ENCODE measurements at places on chromosomes 13 and 19.

DNA sequence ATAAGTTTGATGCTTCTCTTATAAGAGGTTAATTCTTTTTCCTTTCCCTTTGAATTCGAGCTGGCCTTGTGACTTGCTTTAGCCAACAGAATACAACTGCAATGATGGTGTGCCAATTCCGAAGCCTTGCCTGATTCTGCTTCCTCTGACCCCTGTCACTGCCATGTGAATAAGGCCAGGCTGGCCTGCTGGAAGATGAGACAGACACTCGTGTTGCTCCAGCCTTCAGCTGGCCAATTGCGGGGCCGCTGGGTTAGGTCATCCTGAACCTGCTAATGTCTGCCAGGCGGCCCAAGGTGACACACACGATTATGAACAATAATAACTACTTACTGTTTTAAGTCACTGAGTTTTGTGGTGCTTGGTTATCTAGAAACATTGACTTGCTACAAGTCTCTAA, 352.0 kb downstream of the MYO16 start:
- no peak for DNase-seq

DNA sequence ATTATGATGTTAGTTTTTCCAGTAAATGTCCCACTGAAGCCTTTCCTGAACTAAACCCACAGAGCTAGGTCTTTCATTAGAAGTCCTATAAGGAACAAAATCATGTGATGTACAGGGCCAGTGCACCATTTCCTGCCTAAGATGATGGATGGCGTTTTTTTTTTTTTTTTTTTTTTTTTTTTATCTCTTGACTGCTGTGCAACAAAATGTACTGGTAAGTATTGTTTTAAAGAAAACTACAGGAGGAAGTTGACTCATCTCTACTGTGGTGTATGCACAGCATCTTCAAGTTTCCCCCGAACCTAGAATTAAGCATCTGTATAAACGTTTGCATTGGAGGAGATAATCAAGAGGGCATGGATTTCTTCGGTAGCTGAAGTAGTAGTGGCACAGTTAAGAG, 197.5 kb downstream of the NBEA start:
- DNase-seq, result no peak

DNA sequence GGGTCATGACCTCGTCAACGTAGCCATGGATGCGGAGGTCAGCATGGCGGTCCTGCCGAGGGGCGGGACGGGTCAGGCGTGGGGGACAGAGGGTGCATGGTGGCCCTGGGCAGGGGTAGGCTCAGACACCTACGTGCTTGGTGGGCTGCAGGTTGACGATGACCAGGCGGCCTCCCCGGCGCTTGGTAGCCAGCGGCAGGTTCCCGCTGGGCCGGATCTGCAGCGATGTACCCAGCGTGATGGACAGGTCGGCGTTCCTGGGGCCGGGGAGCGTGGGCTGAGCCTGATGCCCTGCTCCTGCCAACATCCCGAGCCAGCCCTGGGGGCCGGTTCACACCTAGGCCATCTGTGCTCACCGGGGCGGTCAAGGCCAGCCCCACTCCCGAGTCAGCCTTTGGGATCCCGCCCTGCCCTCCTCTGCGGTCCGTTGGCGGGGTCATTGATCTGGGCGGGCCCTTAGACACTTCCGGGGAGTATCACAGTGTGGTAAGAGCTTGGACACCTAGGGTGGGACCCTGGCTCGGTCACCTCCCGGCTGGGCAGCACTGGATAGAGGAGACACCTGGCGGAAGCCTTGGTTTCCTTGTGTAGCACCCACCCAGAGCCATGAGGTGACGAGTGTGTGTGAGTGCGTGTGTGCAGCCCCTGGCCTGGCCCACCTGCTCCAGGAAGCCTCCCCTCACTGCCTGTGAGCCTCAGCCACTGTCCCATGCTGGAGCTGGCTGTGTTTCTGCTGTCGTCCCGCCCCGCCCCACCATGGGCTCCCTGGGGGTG, 7.3 kb downstream of the SIRT6 start:
- DNase-seq, result no peak

DNA sequence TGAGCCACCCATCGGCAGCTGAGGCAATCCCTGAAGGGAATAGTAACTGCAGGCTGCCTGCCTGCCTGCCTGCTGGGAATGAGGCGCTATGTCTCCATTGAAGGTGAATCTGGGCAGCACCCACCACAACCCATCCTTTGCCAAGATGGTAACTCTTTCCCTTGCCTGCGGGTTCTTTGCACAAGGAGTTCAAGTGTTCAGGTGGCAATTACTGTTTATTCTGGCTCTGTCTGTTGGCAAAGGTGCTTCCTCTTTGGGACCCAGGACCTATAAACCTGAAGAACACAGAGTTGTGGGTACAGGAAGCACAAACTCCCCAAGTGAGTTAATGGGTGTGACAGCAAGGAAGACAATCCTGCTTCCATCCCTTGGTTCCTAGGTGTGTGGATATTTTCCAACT, 448.1 kb upstream of the ZNF507 start:
- DNase-seq, result no peak

DNA sequence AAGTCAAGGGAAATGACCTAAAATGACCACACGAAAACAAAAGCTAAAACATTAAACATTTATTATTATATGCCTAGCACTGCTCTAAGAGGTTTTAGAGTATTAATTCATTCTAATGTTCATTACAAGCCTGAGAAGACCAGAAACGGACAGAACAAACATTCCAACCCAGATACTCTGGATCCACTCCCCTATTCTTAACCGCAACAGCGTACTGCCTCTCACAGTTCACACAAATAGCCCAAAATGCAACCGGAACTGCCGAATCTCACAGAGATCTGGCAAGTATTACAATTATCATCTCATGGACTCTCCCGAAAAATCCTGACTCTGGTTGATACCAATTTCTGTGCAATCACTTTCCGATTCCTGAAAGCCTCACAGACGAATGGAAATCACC, 1.4 kb downstream of the ZNF780B start:
- DNase-seq, result no peak

- DNase-seq, result no peak
Measured at GRCh38 chr13:42996584-42996983, 4.5 kb upstream of the EPSTI1 start.

- DNase-seq, result no peak
Measured at GRCh38 chr19:45231891-45232290, 13.3 kb downstream of the EXOC3L2 start.

GRCh38 chr13:104869501-104869900, 1666.0 kb downstream of the EFNB2 start:
- no peak for DNase-seq

DNA sequence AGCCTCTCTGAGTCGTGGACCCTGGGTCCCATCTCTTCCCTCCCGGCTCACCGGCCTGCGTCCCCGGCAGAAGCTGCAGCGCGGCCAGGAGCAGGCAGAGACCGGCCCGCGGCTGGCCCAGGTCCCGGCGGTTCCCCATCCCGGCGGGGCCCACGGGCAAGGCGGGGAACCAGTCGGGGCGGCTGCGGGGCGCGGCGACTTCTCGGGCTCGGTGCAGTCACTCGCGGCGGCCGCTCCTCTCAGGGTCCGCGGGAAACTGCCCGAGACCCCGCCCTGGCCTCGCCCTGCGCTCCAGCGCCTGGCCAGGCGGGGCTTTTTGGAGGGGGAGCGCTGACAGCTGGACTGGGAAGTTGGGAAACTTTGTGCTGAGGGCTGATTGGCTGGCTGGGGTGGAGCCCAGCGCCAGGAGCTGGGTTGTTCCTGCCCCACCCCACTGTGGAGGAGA, at the start of gene COL5A3:
Gene COL5A3 (minus strand): TSS at position 258 of the 445 bp plus-strand sequence. CDS start 119 bp downstream, at position 139.
- no peak for DNase-seq

GRCh38 chr13:66359910-66360552, 870.1 kb downstream of the PCDH9 start:
- no peak for DNase-seq

GRCh38 chr13:59119475-59119874, 1044.3 kb downstream of the DIAPH3 start:
- no peak for DNase-seq
